ENCODE measurements at places on chromosomes 3 and 15. TPM values are rescaled to one million over a fixed set of nuclear protein-coding genes. Genes with fewer than 3 reads are reported as not detected.

GRCh38 chr15:93341164-93341563 is 252.2 kb upstream of the RGMA start:
- DNase-seq: no peak

- DNase-seq: peak; percentile 7
Observed at GRCh38 chr3:193194371-193194770, 46.7 kb upstream of the PLAAT1 start.

DNA sequence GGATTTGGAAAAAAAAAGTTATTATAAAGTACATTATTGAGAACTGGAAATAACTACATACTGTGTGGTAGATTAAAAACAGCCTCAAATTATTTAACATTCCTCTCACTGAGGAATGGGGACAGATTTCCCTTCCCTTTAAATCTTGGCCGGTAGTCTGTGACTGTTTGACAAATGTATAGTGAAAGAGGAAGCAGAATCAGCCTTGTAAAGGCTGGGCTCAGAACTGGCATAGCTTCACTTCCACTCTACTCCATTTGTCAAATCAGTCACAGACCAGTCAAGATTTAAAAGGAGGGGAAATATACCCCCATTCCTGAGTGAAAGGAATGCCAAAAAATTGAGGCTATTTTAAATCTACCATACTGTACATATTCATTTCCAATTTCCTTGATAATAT is 18.2 kb upstream of the B4GALT4 start:
- DNase-seq: no peak

- DNase-seq: peak; percentile 18
Observed at GRCh38 chr3:22496641-22497040, 706.5 kb upstream of the UBE2E2 start.

DNA sequence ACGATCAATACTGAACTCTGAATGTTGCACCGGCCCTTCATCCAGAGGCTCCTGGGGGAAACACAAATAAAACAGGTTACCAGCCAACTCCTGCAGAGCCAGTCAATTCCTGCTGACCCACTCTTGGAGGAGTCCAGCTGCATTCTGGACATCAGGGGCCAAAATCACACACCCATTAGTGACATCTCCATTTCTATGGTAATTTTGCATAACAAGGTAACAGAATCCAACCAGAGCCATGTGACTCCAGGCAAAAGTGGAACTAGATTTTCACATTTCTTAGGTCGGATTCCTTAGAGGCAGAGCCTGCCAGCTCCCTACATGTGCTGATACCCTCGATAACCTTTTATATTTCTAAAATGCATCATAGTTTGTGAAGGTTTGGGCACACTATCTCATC is 119.2 kb upstream of the CTNNB1 start:
- DNase-seq: no peak

DNA sequence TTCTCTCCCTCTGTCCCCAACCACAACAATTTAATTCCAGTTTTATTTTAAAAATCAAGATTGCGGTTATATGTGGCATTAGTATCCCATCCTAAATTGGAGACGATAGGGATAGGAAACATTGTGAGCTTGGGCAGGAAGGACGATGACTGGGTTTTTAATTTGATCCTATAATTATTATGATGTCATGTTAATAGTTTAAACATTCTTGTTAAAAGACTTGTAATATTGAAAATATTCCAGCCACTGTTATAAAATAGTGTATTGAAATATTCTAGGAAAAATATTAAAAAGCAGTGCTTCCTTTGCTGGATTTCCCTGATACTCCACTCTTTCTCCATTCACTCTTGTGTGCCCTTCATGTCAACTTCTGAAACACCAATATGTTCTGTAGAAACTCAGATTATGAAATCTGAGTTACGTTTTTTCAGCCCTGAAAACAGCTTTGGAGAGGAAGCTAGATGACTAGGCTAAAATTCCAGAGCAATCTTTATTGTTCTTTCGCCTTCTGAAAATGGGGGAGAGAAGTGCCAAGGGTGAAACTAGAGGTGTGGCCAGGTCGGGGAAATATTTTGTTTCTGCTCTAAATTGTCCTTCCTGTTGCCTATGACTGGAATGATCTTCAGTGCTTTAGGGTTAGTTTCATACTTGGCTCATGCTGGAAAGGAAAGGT is 46.1 kb upstream of the MAP3K13 start:
- no peak for DNase-seq

IMPG2 gene
- polyA plus RNA-seq: 0.71 TPM

DNA sequence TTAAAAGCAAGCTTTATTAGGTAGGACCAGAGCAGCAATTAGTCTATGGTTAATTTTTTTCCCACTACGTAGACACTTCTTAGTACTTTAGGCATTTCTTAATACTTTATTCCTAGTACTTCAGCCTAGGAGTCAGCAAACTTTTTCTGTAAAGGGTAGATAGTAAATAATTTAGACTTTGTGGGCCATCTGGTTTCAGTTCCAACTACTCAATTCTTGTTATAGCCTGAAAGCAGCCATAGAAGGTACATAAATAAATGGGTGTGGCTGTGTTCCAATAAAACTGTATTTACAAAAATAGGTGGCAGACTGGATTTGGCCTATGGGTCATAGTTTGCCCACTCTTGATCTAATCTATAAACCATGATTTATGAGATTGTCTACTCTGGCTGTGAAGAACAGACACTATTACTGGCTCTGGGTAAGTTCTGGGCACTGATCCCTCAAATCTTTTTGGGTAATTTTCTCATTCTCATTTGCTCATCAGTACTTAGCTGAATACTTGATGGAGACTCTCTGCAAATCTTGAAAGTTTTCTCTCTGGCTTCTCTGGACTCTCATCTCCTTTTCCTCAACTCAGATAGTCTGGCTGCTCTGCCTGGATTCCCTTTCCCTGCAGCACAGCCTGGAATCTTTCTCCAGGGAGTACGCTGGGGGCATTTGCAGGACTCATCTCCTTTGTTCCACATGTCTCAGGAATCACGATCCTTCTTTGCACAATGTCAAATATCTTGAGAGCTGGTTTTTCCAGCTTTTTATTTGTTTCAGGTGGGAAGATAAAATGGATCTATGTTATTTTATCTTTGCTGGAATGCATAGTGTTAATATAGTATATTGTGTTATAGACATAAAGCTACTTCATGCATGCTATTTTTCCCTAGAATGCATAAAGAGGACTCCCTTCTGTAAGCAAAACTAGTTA is 524.8 kb upstream of the TBL1XR1 start:
- no peak for DNase-seq

PHC3 gene
- 36.0 TPM for polyA plus RNA-seq

DNA sequence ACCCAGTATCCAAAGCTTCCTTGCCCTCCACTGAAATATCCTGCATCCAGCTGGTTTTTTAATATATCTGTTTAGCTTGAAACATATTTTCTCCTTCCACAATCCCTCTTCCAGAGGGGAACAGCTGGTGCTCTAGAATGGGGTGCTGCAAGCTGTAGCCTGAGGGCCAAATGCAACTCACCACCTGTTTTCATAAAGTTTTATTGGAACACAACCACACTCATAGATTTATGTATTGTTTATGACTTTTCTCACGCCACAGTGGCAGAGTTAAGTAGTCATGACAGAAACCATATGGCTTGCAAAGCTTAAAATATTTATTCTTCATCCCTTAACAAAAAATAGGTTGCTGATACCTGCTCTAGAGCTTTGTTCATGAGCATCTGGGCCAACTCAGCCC is 298.7 kb downstream of the CLSTN2 start:
- DNase-seq: no peak

GRCh38 chr3:119613201-119613600 is 15.5 kb downstream of the PLA1A start:
- DNase-seq: no peak

DAZL gene
- polyA plus RNA-seq: not detected

RAD54L2 gene
- polyA plus RNA-seq: 17.0 TPM

GRCh38 chr3:170418422-170419398 is at the start of gene CLDN11:
CLDN11 (plus strand) TSS chr3:170418868; CDS start chr3:170419067, 199 bp downstream.
- DNase-seq: no peak

DNA sequence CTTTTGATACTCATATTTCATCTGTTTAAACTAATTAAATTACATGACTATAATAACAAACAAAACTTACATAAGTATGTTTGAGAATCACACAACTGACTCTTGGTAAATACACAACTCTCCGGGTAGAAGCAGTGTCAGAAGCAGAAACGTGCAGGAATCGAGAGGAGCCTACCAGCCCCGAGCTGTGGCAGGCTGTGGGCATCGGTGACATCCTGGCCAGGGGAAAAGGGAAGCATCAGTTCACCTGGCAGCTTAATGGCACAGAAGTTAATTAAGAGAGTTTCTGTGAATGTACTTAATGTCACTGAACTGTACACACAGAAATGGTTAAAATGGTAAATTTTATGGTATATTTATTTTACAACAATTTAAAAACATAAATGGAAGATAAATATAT is 90.2 kb downstream of the CRTC3 start:
- DNase-seq: no peak

THAP10 gene
- polyA plus RNA-seq: 7.3 TPM

GRCh38 chr3:4429648-4430350 is 37.3 kb downstream of the SUMF1 start:
- DNase-seq: no peak

ZNF660 gene
- 9.5 TPM for polyA plus RNA-seq

- no peak for DNase-seq
Observed at GRCh38 chr3:100769693-100770092, 60.4 kb downstream of the TFG start.

GREM1 gene
- polyA plus RNA-seq: 0.03 TPM

DNA sequence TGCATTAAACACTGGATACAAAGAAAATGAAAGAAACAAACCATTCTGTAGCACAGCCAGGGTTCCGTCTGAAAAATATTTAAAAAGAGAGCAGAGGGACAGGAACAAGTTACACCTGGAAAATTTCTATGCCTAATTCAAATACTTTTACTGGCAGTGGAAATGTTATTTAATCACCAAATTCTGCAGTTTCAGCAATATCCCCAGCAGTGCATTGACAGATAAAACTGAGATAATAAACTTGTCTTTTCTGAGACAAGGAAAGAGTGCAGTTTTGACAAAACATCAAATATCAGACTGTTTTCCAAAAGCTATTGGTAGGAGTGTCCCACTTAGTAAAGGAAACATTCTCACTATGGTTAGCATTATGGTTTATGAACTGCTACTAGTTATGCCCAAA is 173.4 kb upstream of the FAM3D start:
- DNase-seq: no peak

RTP4 gene
- polyA plus RNA-seq: 0.39 TPM

TMEM108 gene
- polyA plus RNA-seq: 32.9 TPM

GRCh38 chr15:62966294-62967078 is 76.1 kb upstream of the TPM1 start:
- DNase-seq: no peak

MPI gene
- 53.0 TPM for polyA plus RNA-seq

All from right lung (tissue), 10 donors.